ENCODE measurements at places on chromosomes 7 and 10. TPM values are rescaled to one million over a fixed set of nuclear protein-coding genes. Genes with fewer than 3 reads are reported as not detected.

BHLHA15 gene
- total RNA-seq: not detected

ARHGAP22 gene
- total RNA-seq: 0.07 TPM

SCART1 gene
- 6.9 TPM for total RNA-seq

BICC1 gene
- total RNA-seq: not detected

CPA4 gene
- not detected for total RNA-seq

HOXA5 gene
- total RNA-seq: 4.1 TPM

Data from Karpas-422 (cell line).